ENCODE measurements at places on chromosomes 16 and 17.
A peak's percentile ranks its signal among the peaks of the same experiment; 100 is the strongest.

GRCh38 chr16:50709061-50709684 is 15.8 kb downstream of the NOD2 start:
- DNase-seq, result peak; percentile 88

GRCh38 chr17:8865385-8865784 is 2.1 kb downstream of the PIK3R6 start:
- no peak for DNase-seq

DNA sequence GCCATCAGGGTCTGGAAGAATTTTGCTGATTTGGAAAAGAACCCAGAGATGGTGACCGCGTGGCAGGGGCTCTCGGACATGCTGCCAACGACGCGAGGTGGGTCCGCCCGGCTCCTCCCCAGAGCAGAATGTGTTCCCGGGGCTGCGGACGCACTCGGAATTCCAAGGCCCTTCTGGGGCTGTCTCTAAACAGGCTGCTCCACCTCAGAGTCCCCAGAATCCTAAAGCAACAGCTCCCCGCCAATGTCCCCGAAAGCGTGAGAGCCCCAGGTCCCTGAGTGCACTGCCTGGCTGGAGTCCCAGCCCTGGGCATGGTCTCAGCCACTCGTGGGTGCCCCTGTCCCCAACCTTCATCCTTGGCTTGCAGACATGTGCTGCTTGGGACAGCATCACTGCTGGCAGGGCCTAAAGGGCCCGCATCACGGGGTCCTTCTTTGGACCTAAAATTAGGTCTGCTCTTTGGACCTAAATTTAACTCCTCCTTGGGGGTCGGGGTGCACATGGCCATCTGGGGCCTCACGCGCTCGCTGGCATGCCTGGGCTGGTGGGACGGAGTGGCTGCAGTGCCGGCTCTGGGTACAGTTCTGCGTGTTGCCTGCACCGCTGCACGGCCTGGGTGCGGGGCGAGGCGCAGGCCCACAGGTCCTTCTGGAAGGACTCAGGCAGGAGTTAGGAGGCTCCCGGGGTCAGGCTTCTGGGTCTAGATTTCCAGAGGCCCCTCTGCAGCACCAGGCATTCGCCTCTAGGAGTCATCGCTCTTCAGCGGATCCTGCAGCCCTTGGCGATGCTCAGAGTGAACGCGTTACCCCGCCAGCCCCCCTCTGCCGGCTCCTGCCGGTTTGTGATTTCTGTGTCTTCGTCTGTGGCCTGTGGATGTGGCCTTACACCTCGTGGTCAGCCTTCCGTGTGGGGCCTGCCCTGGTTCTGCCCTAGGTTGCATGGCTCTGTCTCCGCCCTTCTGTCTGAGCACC is 41.9 kb upstream of the CHMP6 start:
- DNase-seq, result no peak

DNA sequence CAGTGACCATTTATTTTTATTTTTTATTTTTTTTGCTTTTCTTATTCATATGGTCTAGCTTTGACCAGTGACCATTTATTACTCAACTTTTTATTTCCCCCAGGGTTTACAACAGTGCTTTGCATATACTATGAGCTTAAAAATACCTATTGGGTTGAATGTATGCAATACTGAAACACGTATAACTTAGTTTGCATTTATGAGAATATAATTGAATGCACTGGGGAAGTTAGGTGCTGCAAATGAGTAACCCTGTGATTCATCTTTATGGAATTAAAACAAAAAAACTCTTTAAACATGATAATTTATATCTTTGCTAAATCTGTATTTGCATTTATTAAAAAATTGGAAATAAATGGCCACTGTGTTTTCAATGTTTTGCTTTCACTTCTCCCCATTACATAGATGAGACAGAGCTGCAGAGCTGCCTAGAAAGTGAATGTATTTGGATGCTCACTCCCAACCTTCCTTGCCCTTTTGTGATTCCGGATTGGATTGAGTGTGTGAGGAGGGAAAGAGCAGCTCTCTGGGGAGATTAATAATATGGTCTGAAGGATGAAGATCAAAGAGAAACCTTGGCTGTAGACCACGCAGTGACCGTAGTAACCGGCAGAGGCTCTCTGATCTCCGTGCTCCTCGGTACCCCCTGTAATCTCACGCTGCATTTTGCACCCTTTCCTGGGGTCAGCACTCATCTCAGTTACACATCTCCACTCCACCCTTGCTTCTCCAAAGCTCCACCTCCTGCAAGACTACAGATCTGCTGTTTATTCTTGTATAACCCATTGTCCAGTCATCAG is 14.3 kb downstream of the TMEM100 start:
- DNase-seq, result no peak

DNA sequence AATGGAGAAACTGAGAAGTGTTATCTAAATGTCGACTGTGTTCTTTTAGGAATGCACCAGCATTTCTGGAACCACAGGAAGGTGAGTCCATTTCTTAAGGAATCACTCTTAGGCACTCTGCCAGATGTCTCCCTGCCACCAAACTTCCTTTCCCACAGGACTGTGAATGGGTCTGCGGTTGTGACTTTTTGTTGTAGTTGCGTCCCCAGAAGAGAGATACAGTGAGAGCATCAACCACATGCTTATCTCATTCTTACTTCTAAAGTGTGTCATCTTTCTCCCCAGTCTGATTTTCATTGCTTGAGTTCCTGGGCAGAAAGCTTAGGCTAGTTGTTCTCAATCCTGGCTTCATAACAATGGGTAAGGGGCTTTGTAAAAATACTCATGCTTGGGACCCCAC is 13.4 kb downstream of the ITPRIPL2 start:
- no peak for DNase-seq

- no peak for DNase-seq
Measured at GRCh38 chr17:72615627-72615991, 476.9 kb downstream of the SLC39A11 start.

GRCh38 chr16:65657071-65657494 is 535.2 kb upstream of the CDH11 start:
- no peak for DNase-seq

Data from Kasumi-1 (cell line).